H1 (cell line): ENCODE measurements at places on chromosomes 13 and 19.

DNA sequence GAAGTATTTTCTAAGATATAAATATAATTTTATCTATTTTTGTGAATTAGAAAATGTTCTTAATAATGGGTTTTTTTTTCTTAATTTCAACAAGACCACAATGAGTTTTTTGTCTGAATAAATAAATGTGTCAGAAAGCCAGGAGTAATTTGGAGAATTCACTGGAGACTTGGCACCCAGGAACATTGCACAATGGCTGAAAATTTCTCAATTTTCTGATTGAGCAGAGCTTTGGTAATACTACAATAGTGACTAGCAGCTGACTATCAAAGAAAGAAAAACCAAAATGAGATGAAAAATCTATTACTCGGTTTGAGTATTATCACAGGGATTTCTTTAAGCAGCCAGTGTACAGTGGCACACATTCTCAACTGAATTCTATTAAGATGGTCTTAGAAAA is 394.4 kb upstream of the PCDH20 start:
- no peak for DNase-seq

GRCh38 chr19:9620842-9621155 is 233 bp downstream of the ZNF561 start:
- DNase-seq, result no peak

GRCh38 chr19:36401475-36401874 is 17.0 kb downstream of the ZFP82 start:
- no peak for DNase-seq

GRCh38 chr13:33441015-33441414 is 155.5 kb upstream of the STARD13 start:
- no peak for DNase-seq

- no peak for DNase-seq
These were observed 29.0 kb upstream of the ZNF564 start for GRCh38 chr19:12580180-12580694.

DNA sequence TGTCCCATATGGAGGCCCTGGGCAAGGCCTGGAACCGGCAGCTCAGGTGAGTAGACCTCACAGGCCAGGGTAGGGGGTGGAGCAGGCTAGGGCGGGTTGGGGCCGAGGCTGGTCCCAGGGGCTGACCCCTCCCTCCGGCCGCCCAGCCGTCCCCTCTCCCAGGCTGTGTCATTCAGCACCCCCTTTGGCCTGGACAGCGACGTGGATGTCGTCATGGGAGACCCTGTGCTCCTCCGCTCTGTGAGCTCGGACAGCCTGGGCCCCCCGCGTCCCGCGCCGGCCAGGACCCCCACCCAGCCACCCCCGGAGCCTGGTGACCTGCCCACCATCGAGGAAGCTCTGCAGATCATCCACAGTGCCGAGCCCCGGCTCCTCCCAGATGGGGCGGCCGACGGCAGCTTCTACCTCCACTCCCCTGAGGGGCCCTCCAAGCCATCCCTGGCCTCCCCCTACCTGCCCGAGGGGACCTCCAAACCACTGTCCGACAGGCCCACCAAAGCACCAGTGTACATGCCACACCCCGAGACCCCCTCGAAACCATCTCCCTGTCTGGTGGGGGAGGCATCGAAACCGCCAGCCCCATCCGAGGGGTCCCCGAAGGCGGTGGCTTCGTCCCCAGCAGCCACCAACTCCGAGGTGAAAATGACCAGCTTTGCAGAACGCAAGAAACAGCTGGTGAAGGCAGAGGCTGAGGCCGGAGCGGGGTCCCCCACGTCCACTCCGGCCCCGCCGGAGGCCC is 16.0 kb downstream of the CAMSAP3 start:
- DNase-seq, result no peak

DNA sequence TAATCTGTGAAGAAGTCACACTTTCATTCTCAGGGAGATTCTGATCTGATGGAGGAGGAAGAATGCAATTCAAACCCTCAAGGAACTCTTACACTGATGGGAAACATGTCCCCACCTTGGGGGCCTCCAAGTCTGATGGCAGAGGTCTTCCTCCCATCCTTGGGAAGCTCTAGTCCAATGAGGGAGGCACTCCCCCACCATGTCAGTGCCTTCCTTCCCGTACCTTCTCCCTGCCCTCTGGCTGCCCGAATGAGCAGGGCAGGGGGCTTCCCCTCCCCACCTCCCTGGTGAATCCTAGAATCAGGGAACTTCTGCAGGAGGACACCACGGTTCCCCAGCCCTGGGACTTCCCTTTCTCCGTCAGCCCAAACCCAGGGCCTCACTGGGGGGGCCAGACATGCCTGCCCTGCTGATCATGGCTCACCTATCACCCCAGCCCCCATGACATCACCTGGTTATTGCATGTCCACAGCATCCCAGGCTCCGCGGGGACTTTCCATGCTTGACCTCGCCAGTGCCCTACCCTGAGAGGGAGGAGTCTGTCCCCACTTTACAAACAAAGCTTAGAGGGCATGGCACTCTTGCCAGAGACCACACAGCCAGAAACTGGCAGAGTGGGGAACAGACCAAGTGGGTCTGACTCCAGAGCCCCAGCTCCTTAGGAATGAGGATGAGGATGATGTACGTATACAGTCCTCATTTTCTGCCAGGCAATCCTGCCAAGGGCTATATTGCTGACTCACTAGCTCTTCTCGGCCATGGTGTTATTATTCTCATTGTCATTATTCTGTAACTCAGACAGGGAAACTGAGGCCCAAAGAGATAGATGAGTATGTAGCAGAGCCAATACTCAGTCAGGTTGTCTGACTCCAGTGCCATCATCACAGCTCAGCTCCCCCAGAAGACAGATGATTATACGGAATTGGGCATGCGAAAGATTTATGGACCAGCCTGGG is 9.6 kb upstream of the BCL3 start:
- DNase-seq, result no peak

DNA sequence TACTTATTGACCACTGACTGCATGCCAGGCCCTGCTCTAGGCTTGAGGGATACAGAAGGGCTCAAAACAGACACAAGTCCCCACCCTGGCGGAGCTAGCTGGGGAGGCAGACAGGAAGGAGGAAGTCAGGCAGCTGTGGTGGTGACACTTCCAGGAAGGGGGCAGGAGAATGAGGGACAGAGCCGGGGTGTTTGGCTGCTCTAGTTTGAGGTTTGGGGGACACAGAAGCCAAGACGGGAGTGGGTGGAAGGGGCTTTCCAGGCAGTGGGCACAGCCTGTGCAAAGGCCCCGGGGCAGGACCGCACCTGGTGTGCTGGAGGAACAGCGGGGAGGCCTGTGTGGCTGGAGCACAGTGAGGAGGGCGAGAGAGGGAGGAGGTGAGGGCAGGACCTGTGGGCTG is 4.0 kb downstream of the MRPL54 start:
- DNase-seq, result no peak
